ENCODE measurements at places on chromosomes 4 and X.

- DNase-seq: no peak
Observed at GRCh38 chr4:99090481-99091215, 2.1 kb upstream of the ADH5 start.

DNA sequence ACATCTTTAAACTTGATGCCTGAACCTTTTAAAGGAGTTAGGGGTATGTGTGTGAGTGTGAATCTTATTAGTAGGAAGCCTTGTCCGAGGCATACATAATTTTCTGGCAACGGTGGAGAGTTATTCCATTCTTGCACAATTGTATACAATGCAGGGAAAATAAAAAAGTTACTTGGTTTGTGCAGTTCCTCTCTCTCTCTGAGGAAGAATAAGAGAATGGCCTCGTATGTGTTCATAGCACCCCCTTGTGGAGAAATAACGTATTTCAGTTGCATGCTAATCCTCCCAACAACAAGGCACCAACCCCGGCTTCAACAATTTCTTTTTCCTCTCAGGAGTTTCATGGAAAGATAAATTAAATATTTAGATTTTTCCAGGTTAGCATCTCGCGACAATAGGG is 33.7 kb upstream of the FGF13 start:
- DNase-seq: no peak

GRCh38 chr4:165118256-165118909 is 5.7 kb upstream of the TMEM192 start:
- DNase-seq: no peak

DNA sequence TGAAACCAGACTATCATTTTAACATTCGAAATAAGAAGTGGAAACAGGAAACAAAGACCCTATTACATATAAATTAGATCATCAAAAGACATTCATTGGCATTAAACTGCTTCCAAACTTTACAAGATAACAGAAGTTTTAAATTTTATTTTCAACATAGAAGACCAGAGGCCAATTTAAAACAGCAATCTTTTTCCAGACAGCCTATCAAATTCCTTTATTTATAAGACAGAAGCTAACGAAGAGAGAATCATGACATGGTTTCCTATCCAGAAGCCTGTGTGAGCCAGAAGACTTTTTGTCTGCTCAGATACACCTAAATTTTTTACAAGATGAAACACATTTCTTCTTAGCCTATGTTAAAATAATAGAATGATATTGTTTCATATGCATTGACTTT is 291.9 kb downstream of the PPP3CA start:
- no peak for DNase-seq

GRCh38 chrX:21723084-21723483 is 34.8 kb downstream of the SMPX start:
- no peak for DNase-seq
